ENCODE measurements at places on chromosomes 5 and 9. TPM values are rescaled to one million over a fixed set of nuclear protein-coding genes. Genes with fewer than 3 reads are reported as not detected.

SAPCD2 gene
- 5.7 TPM for total RNA-seq

SPATA31C1 gene
- not detected for total RNA-seq

HRH2 gene
- 0.19 TPM for total RNA-seq

DNA sequence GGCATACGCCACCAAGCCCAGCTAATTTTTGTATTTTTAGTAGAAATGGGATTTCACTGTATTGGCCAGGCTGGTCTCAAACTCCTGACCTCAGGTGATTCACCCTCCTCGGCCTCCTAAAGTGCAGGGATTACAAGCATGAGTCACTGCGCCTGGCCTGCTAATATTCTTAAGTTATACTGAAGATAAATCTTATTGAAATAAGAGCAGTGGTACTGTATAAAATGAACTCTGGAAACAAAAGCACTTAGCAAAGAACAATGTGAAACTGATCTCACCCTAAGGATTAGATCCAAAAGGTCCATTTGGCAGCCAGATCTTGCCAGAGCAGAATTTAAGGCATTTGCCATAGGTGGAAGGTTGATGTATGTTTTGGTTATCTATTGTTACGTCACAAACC lies 27.1 kb downstream of the CYSTM1 start:
- no peak for DNase-seq

DNA sequence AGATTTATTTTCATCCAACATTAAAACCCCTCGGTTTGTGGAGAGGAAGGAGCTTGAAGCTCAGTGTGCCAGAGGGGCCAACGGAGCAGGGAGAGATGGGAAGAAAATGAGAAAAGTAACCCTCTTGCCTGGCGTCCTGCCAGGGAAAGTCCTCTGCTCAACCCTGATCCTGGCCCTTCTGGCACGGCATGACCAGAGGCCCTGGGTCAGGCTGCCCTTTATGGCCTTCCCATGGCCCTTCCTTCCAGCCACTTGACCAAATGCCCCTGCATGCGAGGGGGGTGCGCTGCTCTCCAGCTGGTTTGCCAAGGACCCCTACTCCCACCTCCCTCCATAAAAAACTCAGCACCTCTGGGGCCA lies 43.8 kb downstream of the SPRY4 start:
- no peak for DNase-seq

GRCh38 chr5:51397996-51398395 lies 14.7 kb downstream of the ISL1 start:
- DNase-seq, result peak; percentile 62

GRCh38 chr5:32498484-32498883 lies 53.9 kb upstream of the ZFR start:
- DNase-seq, result no peak

GRCh38 chr5:143337946-143338345 lies 65.5 kb downstream of the NR3C1 start:
- DNase-seq, result no peak

Data from neural progenitor cell (in vitro differentiated cells).